ENCODE measurements at places on chromosomes 12 and 14.

- no peak for DNase-seq
These were observed 2.8 kb downstream of the SLC25A47 start for GRCh38 chr14:100325958-100326357.

GRCh38 chr12:50550530-50551223, 45.9 kb downstream of the DIP2B start:
- DNase-seq, result no peak

DNA sequence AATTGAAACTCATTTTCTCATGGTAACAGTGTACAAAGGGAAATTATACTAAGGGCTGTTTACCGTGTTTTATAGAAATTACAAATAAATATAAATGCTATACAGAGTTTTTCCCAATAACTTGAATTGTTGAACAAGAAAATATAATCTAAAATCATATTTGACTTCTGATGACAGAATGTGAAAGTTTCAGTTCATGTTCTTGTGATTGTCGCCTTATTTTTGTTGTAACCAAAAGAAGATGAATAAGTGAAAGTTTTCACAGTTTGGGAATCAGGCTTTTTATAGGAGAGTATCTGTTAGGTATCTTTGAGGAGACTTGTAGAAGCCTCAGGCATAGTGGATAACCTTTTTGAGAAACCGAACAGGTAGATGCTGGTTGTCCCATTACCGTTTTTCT, 28.1 kb downstream of the ANO6 start:
- no peak for DNase-seq

- no peak for DNase-seq
These were observed 17.7 kb downstream of the STXBP6 start for GRCh38 chr14:25032092-25032784.

GRCh38 chr12:57735198-57735855, 3.2 kb downstream of the AGAP2 start:
- no peak for DNase-seq

- no peak for DNase-seq
These were observed 2.8 kb downstream of the NXPH4 start for GRCh38 chr12:57219205-57219992.

GRCh38 chr12:121467638-121468498, 68.0 kb downstream of the RNF34 start:
- no peak for DNase-seq

- DNase-seq, result peak; percentile 47
These were observed 39.2 kb downstream of the EFCAB11 start for GRCh38 chr14:89915114-89915878.

GRCh38 chr14:81450100-81450531, 50.0 kb upstream of the STON2 start:
- DNase-seq, result no peak

GRCh38 chr12:121793440-121793837, at the start of gene RHOF:
TSS of gene RHOF (minus strand) at chr12:121793688. CDS start at chr12:121793633, 55 bp downstream.
- no peak for DNase-seq

DNA sequence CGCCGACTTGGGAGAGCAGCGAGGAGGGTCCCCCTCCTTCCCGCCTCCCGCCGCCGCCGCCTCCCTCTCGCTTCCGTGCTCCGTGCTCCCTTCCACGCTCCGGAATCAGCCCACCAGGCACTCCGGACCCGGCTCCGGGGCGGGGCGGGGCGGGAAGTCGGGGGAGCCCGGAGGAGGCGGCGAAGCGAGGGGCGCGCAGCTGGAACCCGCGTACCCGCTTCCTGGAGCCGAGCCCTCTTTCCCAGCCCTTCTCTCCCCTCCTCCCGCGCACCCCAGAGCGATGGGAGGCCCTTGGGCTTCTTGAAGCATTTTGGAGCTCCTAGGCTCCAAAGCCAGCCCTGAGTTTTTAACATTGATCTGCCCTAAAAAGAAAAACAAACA, at the start of gene SYNDIG1L:
Gene SYNDIG1L (minus strand): TSS at position 9 of the 381 bp plus-strand sequence. CDS start 16,466 bp downstream, outside the sequence.
- DNase-seq, result no peak

DNA sequence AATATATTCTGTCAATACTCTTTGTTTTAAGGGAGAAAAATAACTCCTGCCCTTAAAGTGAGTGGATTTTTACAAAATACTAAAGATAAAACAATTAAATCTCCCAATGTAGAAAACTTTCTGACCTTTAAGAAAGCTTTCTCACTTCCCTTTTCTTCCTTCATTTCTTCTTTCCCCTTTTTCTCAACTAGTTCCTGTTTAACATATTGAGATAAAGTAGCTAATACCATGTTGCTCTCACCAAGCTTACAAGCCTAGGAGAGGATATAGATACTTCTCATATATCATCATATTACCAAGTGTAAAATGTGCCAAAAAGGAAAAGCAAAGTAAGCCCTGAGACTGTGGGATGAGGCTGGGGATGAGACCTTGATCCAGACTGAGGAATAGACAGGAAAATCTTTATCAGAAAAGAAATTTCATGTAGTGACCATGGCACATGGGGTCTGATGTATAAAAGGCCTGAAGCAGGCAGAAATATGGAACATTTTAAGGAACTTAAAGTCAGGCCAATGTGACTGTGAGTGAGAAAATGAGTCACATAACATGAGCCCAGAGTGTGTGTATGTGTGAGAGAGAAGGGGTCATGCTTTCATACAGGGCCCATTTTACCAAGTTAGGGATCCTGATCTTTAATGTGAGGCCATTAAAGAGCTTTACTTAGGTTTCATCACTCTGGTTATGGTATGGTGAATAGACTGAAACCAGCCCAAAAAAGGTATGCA, 1.6 kb upstream of the RPL10L start:
- DNase-seq, result no peak

- DNase-seq, result no peak
These were observed 885 bp upstream of the PALS1 start for GRCh38 chr14:67240168-67240932.

DNA sequence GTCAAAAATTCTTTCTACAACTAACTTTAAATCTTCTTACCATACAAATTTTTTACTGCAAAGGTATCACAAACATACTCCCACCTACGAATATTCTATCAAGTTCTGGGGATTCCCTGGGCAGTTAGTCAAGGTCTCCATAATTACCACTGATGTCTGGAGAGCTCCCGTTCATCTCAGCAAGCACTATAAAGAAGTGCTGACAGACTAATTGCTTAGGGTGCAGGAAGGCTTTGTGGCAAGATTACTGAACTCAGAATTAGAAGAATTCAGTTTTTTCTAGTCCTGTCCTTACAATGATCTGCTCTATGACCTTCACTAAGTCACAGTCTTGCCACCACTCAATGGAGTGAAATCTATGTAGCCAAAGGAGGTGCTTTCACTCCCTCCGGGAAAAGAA, 61.5 kb downstream of the DUSP16 start:
- DNase-seq, result no peak

DNA sequence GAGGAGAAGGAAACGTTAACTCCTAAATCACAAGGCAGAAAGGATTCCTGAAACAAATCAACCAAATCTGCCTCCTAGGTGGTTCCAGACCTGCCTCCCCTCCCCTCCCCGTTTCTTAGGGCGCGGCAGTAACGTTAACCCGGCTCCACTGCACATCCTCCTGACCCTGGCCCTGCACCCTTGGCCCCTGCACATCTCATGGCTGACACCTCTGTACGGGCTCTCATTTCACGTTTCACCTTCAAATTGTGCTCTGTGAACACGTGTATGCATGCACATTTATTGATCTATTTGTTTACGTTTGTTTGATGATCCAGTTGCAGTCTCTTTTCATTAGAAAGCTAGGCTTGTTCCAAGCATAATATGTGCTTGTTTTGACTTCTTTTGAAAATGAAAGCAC, 358.1 kb downstream of the ADGRD1 start:
- DNase-seq, result no peak

GRCh38 chr12:50988871-50989270, 36.5 kb downstream of the HIGD1C start:
- no peak for DNase-seq

- DNase-seq, result no peak
These were observed 87.7 kb downstream of the CHGA start for GRCh38 chr14:93010522-93011140.

GRCh38 chr14:68012871-68013270, 193.3 kb downstream of the RAD51B start:
- DNase-seq, result no peak

DNA sequence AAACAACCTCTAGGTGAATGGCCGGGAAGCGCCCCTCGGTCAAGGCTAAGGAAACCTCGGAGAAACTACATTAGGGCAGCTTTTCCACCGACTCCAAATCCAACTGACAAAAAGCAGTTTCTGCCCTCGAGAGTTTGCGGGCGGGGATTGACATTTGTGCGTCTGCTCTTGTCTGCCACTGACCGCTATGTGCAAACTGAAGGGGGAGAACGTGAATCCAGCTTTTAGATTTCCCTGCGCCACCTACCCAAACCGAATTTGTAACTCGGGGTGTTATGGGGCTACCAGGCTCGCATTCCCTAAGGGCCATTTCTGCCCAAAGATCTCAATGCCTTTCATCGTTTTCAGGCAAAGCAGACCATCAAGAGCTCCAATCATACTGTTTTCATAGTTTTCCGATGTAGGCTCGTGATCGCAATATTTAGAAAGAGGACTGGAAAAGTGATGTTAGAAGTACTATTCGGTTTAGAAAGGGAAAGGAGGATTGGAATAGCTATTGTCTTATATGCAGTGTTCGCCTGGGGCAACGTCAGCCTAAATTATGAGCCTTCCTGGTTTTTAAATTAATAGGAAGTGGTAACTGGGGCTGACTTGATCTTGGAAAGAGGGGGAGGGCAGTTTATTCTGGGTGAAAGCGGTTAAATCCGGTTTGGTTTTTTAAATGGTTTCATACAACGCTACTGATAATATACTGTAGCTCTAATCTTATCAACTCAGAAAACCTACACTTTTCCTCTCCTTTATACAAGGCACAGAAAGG, 45.4 kb downstream of the BCAT1 start:
- DNase-seq, result no peak

- DNase-seq, result no peak
These were observed 3.6 kb upstream of the RHOF start for GRCh38 chr12:121796855-121797751.

GRCh38 chr12:101343893-101344292, 63.7 kb downstream of the ARL1 start:
- DNase-seq, result no peak

- DNase-seq, result no peak
These were observed 79.5 kb downstream of the GALNT9 start for GRCh38 chr12:132249689-132250478.

- DNase-seq, result no peak
These were observed 60.6 kb downstream of the FBXL14 start for GRCh38 chr12:1533602-1534304.

DNA sequence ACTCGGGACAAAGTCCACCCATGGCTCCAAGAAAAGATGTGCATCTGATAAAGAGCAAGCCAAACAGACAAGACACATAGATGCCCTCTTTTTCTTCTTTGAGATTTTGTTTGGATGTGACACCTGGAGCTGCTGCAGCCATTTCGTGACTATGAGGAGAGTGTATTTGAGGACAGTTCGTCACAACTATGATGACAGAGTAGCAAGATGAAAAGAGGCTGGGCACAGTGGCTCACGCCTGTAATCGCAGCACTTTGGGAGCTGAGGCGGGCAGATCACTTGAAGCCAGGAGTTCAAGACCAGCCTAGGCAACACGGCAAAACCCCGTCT, 21.5 kb downstream of the LGMN start:
- no peak for DNase-seq

GRCh38 chr12:120100630-120101029, 15.9 kb downstream of the RAB35 start:
- DNase-seq, result no peak

GRCh38 chr12:12642916-12643315, 31.2 kb downstream of the CREBL2 start:
- DNase-seq, result no peak

- no peak for DNase-seq
These were observed 13.6 kb upstream of the AMN start for GRCh38 chr14:102908766-102909455.

DNA sequence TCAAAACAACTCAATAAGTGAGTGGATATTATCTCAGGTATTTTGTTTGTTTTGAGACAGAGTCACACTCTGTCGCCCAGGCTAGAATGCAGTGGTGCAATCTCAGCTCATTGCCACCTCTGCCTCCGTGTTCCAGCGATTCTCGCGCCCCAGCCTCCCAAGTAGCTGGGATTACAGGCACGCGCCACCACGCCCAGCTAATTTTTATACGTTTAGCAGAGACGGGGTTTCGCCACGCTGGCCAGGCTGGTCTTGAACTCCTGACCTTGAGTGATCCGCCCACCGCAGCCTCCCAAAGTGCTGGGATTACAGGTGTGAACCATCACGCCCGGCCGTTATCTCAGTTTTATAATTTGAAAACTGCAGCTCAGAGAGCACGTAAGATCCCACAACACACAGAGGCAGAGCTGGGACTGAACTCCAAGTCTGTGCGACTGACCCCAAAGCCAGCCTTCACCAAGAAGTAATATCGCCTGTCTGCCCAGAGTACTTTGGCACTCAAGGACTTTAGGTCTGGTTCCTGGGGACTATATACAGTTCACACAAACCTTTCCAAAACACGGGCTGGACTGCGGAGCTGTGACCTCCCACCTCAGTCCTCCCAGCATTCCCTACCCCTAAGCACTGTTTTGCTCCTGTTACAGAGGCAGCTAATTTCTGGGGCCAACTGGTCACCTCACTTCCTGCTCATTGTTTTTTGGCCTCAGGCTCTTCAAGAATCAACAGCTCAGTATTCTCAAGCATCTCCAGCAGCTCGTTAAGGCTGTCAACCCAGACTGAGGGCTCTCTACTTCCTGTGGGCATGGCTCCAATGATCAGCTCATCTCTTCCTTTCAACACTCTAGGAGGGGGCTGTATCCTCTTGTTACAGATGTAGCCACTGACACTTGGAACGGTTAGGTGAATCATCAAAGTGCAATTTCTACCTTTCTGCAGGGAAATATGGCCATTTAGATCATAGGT, 22.5 kb downstream of the TESC start:
- no peak for DNase-seq

GRCh38 chr14:82755923-82756322, 1222.3 kb upstream of the SEL1L start:
- DNase-seq, result no peak

DNA sequence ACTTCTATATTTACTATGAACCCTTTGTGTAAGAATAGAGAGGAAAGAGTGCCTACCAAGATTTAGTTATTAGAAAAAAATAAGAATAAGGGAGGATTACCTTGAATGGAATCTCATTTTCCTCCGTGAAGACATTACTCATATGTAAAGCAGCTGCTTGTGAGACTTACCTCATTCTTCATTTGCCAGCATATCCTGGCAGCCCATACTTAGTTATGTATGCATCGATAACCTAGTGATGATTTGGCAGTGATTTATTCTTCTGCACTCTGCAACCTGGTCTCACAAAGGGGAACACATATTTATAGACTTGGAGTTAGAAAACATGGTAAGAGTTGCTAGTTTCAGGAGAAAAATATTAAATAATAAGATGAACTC, 56.8 kb downstream of the LRFN5 start:
- no peak for DNase-seq

GRCh38 chr14:70082394-70082793, 106.4 kb downstream of the SLC8A3 start:
- no peak for DNase-seq

DNA sequence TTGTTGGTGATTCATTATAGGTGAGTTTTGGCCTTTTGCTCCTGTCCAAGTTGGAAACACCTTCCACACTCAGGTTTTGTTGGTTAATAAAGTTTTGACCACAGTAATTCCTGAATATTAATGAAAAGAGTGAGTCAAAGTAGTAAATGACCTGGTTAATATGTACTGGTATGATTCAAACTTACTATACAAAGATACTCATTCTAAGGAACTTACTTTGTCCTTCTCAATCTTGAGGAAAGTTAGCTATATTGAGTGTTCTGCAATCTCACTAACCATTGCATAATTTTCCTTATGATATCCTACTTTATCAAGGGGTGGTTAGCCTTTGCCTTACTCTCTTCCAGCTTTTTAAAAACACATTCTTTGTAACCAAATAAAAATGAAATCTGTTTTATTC, 20.9 kb upstream of the HECTD1 start:
- DNase-seq, result no peak
